Activated CD4-positive, alpha-beta T cell treated with anti-CD3 and anti-CD28 coated beads, Interleukin-2, amount 50 U/mL, for 4 hours (primary cell): ENCODE measurements at places on chromosomes 2 and 18.

DNA sequence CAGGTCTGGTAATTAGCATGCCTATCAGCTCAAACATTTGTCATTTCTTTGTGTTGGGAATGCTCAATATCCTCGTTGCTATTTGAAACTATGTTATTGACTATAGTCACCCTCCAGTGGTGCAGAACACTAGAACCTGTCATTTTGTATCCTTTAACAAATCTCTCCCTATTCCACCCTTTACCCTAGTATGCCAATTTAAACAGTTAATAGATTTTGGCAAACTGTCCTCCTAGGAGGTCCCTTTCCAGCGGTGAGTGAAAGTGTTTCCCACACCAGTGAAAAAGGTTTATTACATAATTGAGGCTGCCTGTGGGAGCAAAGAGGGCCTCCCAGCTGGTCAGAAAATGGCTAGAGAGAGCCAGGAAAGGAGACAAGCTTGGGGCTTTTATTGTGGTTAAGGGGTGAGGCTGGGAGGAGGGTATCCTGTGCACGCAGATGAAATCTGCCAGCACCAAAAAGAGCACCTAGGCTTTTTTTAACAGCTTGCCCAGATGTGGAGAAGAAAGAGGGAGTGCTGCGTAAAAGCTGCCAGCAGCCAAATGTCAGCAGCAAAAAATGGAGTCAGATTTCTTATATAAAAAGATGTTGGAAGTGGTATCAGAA is 1.8 kb upstream of the DRC1 start:
- DNase-seq, result no peak

DNA sequence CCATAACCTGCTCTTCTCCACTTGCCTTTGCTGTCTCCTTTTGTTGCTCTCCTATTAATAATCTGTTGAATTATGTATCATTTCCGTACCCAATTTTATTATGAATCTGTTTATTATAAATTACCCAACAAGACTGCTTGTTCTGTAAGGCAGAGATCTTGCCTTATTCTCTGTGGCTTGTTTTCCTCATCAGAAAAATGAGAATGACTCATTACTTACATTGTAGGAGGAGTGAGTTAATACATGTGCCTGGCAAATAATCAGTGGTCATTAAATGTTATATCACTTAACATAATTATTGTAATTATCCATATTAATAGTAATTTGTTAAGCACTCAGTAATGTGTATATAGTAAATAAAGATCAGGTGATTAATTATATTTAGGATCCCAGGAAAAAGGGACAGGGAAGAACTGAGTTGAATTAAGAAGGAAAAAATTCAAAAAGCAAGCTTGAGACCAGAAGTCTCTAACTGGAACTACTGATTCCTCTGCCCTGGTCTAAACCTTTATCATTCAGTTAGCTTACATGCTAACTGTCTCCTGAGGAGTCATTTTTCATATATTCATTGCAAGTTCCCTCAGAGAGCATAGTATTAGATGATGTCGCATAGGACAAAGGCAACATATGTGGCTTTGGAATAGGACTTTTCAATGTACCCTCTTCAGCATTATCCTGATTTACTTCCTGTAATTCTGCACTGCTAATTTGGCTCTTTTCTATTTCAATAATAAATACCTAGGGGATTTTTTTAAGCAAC is 335.7 kb downstream of the GALNT13 start:
- DNase-seq, result no peak

DNA sequence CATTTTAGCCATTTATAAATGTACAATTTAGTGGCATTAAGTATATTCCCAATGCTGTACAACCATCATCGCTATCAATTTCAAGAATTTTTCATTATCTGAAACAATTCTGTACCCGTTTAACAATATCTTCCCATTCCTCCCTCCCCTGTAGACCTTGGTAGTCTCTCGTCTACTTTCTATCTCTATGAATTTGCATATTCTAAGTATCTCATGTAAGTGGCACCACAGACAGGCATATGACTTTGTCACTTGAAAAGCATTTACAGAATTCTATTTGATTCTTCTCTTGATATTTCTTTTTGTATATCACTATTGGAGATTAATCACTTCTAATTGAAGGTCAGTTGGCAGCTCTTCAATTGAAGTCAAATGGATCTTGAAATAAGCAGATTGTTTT is 48.0 kb downstream of the CCDC138 start:
- no peak for DNase-seq

GRCh38 chr2:151841047-151841424 is 12.8 kb upstream of the ARL5A start:
- no peak for DNase-seq

DNA sequence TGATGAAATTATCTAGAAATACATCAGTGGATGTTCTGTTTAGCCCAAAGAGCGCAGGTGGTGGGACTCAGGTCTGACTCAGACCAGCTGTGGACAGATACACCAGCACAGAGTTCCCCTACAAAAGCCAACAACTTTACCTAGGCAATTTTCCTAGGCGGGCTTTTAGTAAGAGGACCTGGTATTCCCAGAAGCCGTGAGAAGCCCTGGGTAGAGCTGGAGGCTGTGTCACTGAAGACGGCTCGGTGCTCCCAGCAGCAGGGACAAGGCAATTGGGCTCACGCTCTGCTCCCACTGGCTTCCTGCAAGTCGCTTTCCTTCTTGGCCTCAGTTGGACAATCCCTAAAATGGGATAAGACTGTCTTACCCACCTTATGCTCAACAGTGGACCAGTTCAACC is 41.1 kb downstream of the TPO start:
- DNase-seq, result no peak

DNA sequence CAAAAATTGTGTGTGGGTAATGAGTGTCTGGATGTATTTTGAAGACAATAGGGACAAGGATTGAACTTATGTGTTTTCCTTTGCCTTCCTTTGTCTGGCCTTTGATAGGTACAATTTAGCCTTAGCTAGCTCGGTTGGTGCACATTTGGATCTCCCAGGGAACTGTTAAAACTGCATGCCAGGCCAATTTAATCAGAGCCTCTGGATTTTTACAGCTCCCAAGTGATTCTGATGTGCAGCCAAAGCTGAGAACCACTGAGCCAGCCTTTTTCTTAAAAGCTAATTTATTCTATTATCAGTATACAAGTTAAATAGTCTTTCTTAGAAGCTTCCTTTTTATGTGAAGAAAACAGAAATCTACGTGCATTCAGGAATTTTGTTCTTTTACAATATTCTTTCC is 25.0 kb downstream of the PLEK start:
- DNase-seq, result no peak

DNA sequence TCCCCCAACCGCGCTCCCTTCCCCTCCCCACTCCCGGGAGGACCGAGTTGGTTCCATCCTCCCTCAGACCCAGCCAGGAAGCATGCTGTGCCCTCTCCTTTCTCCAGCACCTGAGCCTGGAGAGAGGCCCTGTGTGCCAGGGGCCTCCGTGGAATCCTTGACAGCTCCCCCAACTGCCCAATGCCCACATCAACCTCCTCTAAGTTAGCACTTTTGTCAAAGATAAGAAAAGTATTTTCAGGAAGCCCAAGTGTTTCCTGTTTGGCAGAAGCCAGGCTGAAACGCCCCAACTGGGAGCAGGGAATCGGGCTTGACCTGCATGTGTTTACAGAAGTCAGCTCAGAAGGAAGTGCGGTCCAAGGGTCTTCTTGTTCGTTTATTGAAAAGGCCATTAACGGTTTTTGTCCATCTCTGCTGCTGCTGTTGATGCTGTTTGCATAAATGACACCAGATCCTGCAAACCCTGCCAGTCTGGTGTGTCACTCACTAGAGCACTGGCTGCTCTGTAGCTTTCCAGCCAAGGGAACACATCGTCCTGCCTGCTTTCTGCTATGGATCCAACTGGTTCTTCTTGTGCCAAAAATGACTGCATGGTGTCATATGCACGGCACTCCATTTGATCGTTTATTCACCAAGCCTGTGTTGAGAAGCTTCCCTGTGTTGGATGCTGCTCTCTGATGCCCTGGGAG is 35.4 kb upstream of the COL6A3 start:
- no peak for DNase-seq

DNA sequence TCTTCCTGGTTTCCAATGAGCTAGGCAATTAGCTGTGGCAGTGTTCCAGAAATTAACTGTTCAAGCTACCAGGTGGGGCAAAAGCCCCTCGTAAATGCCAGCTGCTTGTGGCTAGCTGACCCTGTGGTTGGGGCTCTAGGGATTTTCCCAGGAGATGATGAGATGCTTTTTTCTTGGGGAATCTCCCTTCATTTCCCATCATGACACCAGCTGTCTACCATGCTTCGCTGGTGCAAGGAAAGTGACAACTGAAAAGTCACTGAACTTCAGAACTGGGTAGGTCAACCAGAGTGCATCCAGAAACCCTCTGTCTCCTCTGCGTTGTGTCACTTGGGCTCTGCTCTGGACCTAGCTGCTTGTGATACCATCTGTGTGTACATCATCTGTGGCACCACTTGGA is 386.5 kb upstream of the DCC start:
- DNase-seq, result no peak

GRCh38 chr2:48590017-48590416 is 27.6 kb upstream of the GTF2A1L start:
- no peak for DNase-seq

DNA sequence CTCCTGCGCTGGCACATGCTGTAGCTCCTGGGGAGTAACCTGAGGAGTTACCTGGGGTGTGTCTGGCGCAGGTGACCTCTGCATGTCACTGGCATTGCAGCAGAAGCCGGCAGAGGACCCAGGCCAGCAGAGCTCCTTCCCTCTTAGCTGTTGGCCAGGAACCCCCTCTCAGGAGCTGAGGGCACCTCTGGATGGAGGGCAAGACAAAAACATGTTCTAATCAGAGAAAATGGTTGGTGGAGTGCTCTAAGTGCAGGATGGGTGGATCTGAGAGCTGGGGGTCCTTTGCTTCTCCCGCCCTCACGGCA is 44.9 kb upstream of the SNTG2 start:
- no peak for DNase-seq

- DNase-seq, result no peak
Observed at GRCh38 chr2:5183031-5183430, 509.2 kb upstream of the SOX11 start.

DNA sequence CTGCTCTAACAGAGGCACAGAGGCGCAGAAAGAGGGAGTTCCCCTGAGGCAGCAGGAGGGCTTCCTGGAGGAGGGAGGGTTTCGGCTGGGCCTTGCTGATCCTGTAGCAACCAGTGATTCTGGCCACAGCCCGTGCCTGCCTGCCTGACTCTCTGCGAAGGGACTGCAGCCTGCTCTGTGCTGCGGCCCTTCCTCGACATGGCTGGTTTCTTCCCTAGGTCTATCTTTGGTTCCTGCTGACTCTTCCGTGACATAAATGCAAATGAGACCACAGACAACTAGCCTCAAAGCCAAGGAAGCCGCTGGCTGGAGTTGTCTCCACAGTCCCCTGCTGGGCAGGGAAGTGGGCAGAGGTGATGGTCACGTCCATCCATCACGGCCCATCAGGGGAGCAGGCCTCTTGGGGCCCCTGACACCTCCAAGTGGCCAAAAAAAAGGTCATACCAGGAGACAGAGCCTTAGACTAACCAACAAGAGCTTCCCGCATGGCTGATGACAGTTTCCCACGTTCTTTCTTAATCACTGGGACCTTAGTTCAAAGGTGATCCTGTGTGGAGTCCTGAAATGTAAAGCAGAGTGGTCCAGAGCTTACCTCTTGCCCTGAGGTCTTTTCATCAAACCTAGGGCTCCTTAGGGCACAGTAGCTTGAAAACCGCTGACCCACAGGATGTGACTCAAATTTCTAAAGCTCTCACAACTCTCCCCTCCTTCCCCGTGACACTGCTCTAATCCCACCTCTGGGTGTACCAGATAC is 55.3 kb downstream of the HS1BP3 start:
- no peak for DNase-seq

- no peak for DNase-seq
Observed at GRCh38 chr2:54227798-54228197, 28.2 kb downstream of the TSPYL6 start.

GRCh38 chr2:204180649-204181048 is 244.1 kb downstream of the ICOS start:
- DNase-seq, result no peak

DNA sequence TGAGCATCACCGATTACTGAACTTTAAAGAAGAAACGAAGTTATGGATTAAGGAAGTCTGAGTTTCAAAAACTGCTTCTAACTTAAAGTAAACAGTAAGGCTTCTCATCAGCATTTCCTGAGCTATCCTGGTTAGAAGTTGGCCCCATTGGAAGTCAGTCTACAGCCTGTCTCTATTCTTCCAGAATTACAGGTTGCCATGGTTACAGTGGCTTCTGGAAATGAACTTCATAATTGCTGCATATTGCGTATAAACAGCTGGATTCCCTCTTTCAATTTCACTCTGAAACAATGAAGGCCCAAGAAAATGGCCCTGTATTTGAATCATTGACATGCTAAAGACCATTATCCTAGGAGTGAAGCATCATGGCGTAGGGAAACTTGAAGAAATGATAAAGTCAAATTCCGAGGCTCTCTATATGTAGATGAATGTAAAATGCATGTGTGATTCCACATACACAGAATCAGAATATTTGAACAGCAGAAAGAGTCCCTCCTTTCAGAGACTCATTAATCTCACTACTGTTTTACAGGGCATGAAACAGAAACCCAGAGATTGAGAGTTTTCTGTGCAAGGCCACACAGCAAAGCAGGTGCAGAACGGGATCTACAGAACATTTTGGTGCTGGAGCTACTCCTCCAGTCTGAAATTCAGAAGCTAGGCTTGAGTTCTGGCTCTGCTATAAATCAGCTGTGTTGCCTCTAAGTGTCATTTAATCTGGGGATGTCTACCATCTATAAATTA is 856.4 kb upstream of the CELF4 start:
- DNase-seq, result no peak

DNA sequence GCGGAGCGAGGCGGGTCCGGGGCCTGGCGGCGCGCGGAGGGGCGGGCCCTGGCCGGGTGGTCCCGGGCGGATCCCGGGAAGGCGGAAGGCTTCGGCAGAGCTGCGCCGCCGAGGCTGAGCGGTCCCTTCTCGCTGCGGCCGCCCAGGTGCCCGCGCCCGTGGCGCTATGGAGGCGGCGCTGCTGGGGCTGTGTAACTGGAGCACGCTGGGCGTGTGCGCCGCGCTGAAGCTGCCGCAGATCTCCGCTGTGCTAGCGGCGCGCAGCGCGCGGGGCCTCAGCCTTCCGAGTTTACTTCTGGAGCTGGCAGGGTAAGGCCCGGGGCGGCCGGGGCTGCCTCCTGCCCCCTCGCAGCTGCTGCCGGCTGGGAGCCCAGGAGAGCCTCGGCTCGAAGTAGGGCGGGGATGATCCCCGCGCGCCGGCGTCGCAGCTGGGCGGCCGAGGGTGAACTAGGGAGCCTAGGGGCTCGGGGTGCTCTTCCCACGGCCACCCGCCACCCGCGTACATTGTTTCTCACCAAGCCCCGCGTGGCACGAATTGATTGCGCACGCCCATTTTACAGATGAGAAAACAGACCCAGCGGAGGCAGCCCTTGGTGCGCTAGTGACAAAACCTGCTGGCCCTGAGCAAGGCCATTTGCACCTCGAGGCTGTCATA is at the start of gene SLC66A3:
Gene SLC66A3, plus strand, starts transcription at position 87 of the 655 bp plus-strand sequence. Its CDS starts 80 bp downstream, at position 167.
- DNase-seq, result peak; percentile 38

DNA sequence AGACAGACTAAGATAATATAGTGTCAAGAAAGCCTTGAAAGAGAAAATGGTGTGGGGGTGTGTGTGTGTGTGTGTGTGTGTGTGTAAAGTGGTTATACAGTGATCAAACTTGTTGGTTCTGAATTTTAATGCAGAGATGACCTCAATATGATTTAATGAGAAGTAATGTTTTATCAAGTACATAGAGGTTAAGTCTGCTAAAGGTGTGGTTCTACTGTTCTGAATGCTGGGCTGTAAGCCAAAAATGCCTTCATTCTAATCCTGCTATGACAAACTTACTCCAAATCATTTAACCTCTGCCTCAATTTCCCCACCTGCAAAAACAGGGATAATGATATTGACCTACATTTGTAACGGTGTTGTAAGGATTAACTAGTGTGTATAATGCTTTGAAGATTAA is 87.9 kb downstream of the WDPCP start:
- no peak for DNase-seq

GRCh38 chr2:168336786-168337388 is 89.5 kb upstream of the STK39 start:
- DNase-seq, result peak; percentile 52
